Neural crest cell (in vitro differentiated cells): ENCODE measurements at places on chromosomes 7 and 10.
A peak's percentile ranks its signal among the peaks of the same experiment; 100 is the strongest.

DNA sequence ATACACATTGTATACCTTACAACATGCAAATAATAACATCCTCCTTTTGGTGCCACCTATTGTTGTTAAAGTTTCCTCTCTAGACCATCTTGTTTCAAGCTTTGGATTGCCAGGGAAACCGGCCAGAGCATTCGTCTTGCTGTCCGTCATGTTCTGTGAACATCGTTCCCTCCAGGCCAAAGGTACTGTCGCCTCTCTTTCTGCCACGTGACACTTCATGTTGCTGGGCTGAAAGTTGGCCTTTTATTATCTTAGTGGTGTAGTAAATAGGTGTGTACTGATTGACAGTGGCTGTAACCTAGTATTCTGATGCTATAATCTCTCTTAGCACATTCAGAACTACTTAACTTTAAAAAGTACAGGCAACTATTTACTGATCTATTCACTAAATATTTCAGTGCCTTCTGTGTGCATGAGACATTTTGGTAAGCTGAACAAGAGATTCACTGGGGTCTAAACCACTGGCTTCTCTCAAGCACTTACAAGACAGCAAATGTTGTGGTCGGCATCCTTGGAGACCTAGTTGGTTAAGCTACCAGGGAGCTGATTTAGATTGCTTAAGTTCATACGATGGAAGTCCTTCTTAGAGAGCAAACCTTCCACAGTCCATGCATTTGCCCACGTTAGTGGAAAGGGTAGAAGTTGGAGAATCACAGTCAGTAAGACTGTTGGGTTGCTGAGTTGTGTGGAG, 52.4 kb downstream of the SHH start:
- DNase-seq, result no peak

- DNase-seq, result no peak
Measured at GRCh38 chr7:66265566-66265965, 60.4 kb downstream of the TPST1 start.

DNA sequence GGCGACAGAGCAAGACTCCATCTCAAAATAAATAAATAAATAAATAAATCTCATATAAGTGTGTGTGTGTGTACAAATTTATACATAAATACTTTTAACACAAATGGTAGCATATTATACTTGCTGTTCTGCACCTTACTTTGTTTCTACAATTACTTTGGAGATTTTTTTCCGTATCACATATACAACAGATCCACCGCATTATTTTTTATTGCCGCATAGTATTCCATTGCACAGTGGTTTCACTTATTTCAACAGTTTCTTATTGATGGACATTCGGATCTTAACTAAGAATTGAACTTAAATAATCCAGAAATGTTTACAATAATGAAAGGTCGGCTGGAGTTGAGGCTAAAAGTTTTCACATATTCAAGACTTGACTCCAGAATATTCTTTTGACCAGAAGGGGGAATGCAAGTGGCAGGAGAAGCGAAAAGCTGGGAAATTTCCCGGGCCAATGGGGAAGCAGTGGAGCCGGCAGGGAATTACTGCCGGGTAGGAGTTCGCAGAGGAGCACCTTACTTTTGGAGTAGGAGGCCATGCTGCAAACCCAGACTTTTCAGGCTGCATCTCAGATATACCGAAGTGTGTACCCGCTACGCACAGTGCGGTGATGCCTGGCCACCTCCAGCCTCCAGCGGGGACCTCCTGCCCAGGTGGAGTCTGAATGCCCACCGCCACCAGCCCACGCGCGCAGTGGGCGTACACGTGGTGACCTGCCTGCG, 415 bp upstream of the CNNM1 start:
- DNase-seq, result no peak

DNA sequence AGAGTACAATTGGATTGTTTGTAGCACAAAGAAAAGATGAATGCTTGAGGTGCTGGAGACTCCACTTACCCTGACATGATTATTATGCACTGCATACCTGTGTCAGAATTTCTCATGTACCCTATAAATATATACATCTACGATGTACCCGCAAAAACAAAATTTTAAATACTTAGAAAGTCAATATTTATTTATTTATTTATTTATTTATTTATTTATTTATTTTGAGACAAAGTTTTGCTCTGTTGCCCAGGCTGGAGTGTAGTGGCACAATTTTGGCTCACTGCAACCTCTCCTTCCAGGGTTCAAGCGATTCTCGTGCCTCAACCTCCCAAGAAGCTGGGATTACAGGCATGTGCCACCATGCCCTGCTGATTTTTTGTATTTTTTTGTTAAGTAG, 35.1 kb upstream of the EBF3 start:
- DNase-seq, result no peak

DNA sequence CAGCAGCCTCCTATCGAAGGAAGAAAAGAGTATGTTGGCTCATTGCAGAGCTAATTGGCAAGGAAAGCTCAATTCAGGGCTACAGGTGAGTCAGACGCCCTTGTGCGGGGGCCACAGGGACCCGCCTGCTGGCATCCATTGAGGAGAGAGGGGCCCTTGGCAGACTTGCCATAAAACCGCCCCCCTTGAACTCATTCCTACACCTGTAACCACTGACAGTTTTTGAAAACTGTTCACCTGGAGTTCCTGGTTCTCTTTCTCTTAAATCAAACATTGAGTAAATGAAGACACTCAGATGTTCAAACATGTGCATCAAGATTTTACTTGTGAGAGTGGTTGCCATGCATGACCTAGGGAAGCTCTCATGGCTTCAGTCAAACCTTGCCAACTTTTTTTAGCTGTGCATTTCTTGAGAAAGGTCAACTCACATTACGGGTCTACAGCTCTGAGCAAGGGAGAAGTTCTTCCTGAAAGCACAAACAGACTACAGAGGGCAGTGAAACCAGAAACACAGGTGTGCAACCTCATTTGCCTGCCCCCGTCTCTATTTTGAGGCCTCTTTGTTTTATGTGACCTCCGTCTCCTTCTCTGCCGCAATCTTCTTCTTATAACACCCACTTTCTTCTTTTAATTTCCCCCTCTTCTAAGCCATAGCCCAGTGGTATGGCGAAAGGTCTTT, 87.8 kb downstream of the TBXAS1 start:
- no peak for DNase-seq

DNA sequence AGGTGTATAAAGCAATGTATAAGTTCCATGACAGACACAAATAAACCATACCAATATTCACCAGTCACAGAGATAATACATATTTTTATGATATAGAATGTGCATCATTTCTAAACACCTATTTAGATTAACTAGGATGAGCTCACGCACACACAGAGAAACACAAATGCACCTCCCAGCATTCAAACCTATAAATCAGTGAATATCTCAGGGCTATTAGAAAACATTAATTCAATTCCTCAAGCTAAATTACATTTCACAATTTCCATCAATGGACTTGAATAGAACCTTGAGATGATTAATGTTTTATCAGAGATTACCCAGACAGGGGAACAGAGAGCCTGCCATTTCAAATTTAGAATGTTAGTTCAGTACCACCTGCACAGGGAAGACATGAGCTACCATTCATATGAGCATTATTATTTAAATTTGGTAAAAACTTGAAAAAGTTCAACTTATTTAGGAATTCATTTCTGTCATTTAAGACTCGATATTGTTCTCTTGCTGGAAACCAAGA, 221.7 kb downstream of the PARD3 start:
- DNase-seq, result no peak

- no peak for DNase-seq
Measured at GRCh38 chr7:89265631-89266030, 470.1 kb upstream of the TEX47 start.

DNA sequence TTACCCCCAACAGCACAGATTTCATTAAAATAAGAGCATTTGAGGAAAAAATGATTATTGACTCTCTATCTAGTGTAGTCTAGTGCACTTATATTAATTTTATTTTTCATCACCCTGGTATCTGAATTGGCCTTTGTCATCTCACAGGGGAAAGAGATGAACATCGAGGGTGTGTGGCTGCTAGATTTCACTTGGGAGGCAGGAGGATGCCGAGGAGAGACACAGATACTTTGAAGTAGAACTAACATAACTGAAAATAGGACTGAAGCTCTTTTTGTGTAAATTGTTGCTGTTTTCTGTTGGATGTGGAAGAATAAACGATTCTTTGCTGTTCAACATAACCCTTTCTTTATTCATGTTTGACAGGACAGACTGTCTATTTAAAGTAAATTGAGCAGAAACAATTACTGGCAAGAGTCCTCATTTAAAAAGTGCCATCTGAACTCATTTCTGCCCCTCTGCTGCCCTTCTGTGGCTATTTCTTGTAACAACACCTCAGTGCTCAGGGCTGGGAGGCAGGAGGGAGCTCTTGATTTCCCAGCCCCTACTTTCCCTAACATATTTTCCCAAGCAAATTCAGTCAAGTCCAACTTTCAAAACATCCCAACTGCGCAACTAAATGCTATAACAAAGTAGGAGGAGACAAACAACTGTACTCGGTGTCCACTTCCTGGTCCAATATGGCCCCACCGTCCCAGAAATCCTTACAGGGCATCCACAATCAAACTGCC, 15.6 kb downstream of the LYZL1 start:
- DNase-seq, result peak; percentile 60

DNA sequence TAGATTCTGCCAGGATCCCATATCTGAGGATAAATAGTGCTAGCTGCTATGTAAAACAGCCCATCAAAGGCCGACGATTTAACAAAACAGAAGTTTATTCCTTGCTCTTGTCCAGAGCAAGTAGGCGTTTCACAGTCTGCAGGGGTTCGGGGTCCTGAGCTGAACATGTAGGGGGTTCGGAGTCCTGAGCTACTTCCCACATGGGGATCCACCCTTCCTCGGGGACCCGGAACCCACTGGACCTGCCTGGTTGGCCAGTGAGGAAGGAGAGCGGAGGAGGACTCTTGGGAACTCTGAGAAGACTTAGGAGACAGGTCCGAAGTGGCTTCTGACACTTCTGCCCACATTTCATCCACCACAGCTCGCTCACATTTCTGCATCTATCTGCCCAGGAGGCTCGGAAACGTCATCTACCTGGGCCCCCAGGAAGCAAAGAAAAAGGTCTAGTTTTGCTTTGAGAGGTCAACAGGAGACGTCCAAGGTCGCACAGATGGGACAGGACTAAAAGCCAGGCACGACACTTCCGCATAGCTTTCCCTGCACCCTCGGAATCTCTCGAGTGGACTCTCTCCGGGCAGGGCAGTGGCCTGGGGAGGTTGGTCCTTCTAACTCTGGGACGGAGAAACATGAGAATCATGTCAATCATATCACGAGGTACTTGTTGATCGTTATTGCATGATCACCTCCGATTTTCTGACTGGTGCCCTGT, 86.4 kb downstream of the MICALL2 start:
- no peak for DNase-seq

DNA sequence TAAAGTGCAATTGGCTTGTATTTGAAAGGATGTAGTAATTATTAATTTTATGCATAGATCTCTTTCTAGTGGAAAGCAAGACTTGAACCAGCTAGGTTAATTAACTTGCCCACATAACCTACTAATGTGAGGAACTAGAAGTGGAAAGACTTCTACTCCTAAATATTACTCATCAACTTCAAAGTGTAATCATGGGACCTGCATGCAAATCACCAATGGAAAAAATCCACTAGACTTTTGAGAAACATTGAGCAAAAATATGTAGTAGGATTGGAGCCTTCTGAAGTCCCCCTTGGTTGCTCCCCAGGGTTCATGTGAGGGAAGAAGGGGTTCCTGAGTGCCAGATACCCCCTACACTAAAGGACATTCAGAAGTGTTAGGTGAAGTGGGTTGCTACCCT, 240.2 kb downstream of the PTEN start:
- DNase-seq, result no peak

DNA sequence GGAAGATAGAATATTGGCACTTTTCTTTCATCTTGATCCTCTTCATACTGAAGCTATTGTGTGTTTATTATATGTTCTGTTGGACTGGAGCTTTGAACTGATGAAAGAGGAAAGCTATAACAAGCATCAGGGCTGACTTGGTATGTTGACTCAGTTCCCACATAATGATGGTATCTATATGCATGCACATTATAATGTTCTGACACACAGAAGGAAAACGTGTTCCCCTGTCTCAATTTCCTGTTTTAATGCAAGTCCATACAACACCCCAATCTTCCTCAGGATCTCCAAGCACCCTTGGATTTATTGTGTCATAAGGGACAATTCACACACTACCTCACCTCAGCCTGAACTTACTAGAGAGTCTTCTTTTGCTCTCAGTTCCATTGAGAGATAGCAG, 8.3 kb upstream of the WASL start:
- DNase-seq, result no peak

DNA sequence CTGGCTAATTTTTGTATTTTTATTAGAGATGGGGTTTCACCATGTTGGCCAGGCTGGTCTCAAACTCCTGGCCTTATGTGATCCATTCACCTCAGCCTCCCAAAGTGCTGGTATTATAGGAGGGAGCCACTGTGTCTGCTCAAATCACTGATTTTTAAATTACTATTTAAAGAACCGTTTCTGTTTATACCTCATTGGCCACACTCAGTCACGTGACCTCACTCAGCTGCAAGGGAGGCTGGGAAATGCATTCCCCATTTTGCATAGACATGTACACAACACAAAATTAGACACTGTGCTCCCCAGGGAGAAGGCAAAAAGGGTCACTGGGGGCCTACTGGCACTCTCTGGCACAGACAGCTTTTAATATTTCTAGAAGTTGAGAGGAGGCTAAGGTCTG, 13.6 kb upstream of the CALU start:
- no peak for DNase-seq

- no peak for DNase-seq
Measured at GRCh38 chr10:100340948-100341847, 5.8 kb upstream of the SCD start.

GRCh38 chr7:134174795-134175261, 47.7 kb downstream of the LRGUK start:
- no peak for DNase-seq

DNA sequence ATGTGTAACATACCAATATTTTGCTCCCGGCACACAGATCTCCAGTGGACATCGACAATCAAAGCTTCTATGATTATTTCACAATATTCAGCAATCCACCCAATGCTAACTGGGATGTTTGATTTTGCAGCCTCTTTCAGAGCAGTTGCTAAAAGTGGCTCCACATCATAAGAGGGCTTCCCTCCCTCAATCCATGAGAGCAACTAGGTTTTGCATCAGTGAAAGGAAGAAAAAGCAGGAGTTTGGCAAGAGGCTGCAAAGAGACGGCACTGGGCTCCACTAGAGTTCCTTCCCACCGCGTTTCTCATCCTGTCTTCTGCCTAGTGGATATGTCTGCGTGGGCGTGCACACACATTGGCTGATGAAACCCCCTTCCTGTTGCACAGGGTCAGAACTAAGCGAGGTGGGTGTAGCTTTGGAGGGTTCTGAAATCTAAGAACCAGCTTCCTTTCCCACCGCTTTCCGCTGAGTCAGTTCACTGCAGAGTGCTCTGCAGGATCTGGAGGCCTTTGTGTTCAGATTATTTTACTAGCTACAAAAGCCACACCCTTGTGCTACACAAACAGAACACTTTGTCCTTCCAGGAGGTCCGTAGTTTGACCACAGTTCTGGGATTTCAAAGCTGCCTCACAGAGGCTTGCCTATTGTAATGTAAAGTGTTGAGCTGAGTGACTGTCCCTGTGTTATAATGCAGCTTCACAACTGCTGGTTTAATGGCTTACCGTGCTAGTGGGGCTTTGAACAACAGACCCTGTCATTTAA, 28.1 kb downstream of the ARL4A start:
- peak; percentile 40 for DNase-seq
